ENCODE measurements at places on chromosomes 13 and 19.
A peak's percentile ranks its signal among the peaks of the same experiment; 100 is the strongest.

GRCh38 chr19:12111943-12112637 lies 28.1 kb downstream of the ZNF20 start:
- DNase-seq, result no peak

DNA sequence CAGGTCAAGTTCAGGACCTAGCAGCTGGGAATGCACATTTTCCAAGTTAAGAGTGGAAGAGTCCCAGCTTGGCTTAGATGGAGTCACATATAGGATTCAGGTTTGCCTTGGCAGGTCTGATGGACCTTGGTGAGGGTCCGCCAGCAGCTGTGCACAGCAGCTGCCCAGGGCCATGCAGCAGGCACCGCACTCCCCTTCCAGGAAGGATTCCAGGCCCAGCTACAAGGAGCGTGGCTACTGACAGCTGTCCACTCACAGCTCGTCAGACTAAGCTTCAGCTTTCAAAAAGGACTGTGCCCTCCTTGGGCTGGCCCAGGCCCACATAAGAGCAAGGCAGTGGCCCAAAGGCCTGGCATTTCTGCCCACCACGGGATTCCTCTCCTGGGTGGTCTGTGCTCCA lies 68.4 kb downstream of the ALOX5AP start:
- no peak for DNase-seq

GRCh38 chr13:42392716-42393572 lies 121.0 kb downstream of the AKAP11 start:
- DNase-seq, result no peak

DNA sequence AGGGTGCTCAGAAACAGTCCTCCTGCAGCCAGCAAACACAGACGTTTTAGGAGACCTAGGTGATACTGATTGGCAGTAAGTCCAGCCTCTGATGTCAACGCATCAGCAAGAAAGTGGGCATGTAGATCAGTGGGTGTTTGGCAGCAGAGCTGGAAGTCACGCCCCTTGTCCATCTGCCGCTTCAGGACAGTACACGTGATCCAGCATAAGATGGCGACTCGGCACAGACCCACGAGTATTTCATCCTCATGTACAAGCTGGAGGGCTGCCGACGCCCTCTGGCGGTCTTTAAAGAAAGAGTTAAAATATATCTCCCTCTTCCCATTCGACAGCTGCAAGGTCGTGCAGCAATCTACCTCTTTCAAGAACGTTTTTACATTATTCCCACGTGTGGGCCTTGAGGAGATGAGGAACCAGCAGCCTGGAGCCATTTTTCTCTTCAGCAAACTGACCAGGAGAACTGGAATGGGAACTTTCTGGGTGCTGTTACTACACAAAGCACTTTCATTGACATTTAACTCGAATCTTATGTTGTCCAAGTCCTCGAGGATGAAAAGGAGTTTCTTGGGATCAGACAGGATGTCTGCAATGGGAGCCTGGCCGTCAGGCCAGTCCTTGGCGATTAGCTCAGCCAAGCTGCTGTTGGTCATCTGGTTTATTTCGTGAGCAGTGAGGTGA lies 22.3 kb downstream of the NLRP11 start:
- DNase-seq, result peak; percentile 1

DNA sequence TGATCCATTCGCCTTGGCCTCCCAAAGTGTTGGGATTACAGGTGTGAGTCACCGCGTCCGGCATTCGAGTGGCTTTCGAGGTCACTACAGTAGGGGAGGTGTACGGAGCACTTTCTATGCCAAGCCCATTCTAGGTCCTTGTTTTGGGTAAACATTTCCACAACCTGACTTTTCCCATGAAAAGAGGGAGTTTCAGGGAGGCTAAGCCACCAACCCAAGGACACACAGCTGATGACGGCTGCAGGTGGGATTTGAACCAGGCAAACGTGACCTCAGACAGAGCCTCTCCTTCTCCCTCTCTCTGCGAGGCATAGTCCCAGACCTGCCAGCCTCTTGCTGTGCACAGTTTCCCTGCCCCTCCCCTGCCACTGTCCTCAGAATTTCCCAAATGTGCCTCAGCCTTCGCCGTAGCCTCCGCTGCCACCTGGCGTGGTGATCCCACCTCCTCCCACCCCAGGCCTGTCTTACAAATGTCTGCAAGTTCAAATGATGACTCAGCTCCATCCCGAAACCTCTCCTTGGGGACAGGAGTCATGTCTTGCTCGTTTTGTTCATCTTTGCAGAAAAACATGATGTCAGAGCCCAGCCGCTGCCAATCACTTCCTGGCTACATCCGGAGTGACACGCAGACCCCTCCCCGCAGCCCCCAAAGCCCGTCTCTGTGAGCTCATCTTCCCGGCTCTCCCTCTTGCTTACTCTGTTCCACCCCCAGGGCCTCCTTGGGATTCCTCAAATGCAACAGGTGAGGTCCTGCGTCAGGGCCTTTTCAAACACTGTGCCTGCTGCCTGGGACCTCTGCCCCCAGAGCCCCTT lies 6.6 kb upstream of the GADD45B start:
- no peak for DNase-seq

DNA sequence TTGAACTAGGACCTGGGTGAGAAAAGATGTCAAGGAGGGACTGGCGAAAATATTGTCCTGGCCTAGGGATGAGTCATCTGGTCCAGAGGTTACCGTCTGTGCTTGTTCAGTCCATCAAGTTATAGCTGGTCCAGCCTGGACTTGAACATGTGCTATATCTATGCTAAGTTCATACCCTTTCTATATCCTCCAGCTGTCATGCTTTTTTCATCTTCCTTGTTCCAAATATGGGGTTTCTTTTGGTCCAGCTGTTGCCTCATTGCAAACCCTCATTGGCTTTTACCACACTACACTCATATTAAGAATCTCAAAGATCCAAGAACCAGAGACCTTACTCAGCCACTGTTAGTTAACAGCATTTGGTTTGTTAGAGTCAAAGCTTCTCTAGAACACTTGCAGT lies 19.1 kb upstream of the KLF12 start:
- DNase-seq, result no peak

DNA sequence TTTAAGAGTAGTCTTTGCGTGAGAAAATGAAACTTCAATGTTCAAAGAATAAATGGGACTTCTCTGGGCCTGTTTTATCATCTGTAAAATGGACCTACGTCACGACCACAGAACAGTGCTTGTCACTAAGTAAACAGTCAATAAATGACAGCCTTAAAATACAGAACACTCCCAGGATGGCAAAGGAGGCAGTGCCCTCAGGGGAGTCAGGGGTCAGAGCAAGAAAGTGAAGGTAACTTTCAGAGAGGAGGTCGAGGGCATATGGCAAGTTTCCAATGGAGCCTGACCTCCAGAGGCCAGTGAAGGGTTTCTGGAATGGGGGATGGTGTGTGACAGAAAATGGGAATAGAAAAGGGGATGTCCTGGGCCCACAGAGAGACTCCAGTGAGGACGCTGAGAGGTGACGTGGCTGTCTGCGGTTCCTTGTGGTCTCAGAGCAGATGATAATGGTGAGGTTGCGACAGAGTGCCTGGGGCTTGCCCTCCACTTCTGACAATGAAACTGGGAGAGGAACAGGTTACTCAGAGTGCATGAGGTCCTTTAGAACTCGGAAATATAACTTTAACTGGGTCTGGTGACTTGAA lies 91.8 kb downstream of the UBL3 start:
- DNase-seq, result peak; percentile 48

GRCh38 chr13:24038841-24039330 lies 121.6 kb upstream of the SPATA13 start:
- DNase-seq, result no peak

DNA sequence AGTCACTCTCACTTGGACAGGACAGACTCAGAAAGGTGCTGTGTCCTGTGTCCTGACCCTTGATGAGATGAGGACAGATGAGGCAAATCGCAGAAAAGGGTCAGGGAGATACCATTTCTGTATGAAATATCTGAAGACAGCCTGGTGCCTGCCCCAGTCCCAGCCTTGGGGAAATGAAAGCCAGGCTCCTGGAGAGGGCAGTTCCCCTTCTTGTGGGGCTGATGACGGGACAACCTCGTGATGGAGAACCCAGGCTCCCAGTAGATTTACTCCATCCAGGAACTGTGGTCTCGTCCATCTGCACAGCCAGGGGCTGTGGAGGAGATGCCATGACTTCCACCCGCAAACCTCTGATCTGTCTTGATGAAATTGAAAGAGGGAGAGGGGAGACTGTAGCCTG lies 13.8 kb downstream of the LILRB1 start:
- no peak for DNase-seq

GRCh38 chr19:6161271-6161850 lies 25.9 kb downstream of the ACSBG2 start:
- DNase-seq, result peak; percentile 2

- no peak for DNase-seq
Observed at GRCh38 chr19:28403690-28404089, 809.3 kb downstream of the UQCRFS1 start.

- DNase-seq, result no peak
Observed at GRCh38 chr19:19191768-19192077, 229 bp downstream of the BORCS8 start.

- no peak for DNase-seq
Observed at GRCh38 chr13:100163375-100163774, 74.5 kb downstream of the PCCA start.

- no peak for DNase-seq
Observed at GRCh38 chr13:111461445-111462149, 141.2 kb downstream of the TEX29 start.

GRCh38 chr13:20387441-20387971 lies 138.2 kb downstream of the CRYL1 start:
- DNase-seq, result no peak

- no peak for DNase-seq
Observed at GRCh38 chr19:51468545-51468920, 9.8 kb upstream of the CEACAM18 start.

- no peak for DNase-seq
Observed at GRCh38 chr13:50731400-50731799, 112.1 kb downstream of the DLEU7 start.

DNA sequence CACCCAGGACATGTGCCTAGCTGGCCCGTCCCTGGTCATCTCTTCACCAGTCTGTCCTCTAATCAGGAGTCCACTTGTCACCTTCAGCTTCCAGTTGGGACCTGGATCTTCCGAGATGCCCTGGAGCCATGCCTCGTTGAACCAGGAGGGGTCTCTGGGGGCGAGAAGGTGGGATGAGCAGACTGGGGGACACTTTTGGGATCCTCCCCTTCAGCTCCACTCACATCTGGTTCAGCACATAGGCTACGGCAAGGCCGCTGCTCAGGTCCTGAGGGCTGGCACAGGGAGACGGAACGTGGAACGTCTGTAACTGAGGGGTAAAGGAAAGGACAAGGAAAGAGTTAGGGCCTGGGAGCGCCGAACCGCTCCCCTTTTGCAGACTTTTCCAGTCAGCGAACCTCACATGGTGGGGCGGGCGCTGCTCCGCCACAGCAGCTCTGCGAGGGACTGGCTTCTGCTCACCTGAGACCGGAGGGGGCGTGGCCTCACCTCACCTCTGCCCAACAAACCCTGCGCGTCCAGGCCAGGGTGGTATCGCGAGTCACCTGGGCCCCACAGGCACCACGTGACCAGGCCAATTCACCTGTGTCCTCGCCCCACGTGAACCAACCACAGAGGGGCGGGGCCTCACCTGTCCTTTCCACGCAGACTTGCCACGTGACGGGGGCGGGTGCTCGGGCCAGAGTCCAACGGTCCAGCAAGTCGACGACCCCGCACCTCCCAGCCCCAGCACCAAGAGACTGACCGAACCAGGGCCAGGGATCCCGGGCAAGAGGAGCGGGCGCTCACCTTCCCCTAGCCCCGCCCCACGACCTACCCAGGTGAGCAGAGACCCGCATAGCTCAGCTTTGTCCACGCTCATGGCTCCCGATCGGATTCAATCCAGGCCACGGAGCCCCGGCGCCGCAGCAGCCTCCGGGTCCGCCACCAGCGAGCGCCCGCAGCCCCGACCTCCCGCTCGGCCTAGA lies at the start of gene HOOK2:
TSS of gene HOOK2 (minus strand) at position 965 of the 968 bp plus-strand sequence. CDS start at position 862, 103 bp downstream.
- DNase-seq, result peak; percentile 48

DNA sequence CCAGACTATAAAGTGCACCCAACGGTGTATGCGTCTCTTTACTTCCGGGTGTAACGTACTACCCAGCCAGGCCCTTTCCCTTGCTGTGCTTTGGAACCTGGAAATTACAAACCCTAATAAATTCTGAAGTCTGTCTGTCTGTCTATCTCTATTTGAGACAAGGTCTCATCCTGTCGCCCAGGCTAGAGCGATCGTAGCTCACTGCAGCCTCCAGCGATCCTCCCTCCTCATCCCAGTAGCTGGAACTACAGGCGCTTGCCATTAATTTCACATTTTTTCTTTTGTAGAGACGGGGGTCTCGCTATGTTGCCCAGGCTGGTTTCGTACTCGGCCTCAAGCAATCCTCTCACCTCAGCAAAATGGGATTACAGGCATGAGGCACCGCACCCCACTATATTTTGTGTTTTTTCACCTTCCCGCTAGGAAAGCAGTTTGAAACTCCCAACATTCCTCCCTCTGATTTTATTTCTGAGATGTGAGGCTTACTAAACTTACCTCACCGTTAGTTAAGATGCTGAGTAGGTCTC lies 469 bp upstream of the RNF6 start:
- no peak for DNase-seq

GRCh38 chr13:79406597-79406908 lies 498 bp upstream of the RBM26 start:
- DNase-seq, result no peak

DNA sequence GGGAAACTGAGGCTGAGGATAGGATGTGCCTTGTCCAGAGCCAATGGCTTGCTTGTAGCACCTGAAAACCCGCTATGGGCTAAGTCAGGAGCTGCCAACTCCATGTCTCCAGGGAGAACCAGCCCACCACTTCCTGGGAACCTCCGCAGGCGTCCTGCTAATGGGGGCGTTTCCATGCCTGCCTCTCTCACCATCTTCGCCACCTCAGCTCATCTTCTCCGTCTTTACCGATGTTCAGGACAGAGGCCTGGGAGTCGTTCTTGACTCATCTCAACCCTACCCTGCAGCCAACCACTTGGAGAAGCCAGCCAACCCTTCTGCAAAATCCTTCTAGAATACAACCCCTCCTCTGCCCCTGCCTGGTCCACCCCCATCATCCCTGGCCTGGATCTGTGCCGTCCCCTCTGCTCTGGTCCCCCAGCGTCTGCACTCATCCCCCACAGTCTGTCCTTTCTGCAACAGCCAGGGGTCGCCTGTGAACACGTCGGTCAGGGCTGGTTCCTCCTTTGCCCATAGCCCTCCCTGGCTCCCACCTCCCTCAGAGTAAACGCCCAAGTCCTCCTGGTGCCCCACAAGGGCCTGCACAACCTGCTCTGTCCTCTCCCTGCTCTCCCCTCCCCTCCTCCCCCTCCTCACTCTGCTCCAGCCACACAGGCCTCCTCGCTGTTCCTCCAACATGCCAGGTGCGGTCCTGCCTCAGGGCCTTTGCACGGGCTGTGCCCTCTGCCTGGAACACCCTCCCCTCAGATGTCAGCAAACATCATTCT lies 31.0 kb downstream of the PTPRS start:
- no peak for DNase-seq

DNA sequence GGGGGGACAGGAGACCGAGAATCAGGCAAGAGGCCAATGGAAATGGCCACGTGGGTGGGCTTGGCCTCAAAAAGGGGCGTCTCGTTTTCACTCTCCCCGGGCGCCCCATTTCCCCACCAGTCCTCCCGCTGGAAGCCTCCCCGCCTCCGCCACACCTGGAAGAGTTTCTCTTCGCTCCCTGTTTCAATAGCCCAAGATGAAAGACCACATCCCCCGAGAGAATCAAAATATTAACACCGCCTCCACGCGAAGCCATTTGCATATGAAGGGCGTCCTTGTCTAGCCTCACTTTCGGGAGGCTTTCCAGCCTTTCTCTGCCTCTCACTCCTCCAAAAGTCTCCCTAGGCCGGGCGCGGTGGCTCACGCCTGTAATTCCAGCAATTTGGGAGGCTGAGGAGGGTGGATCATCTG lies 691 bp upstream of the OLFM2 start:
- no peak for DNase-seq

- DNase-seq, result peak; percentile 53
Observed at GRCh38 chr19:46766569-46767317, 20.5 kb upstream of the STRN4 start.

Measured in activated CD4-positive, alpha-beta T cell treated with anti-CD3 and anti-CD28 coated beads, Interleukin-2, amount 50 U/mL, for 1 hour (primary cell).